ENCODE measurements at places on chromosomes 3 and 15. TPM values are rescaled to one million over a fixed set of nuclear protein-coding genes. Genes with fewer than 3 reads are reported as not detected.

- DNase-seq: no peak
These were observed 72.2 kb downstream of the KLF13 start for GRCh38 chr15:31398677-31399301.

The BCL2A1 gene
- 0.92 TPM for total RNA-seq

DNA sequence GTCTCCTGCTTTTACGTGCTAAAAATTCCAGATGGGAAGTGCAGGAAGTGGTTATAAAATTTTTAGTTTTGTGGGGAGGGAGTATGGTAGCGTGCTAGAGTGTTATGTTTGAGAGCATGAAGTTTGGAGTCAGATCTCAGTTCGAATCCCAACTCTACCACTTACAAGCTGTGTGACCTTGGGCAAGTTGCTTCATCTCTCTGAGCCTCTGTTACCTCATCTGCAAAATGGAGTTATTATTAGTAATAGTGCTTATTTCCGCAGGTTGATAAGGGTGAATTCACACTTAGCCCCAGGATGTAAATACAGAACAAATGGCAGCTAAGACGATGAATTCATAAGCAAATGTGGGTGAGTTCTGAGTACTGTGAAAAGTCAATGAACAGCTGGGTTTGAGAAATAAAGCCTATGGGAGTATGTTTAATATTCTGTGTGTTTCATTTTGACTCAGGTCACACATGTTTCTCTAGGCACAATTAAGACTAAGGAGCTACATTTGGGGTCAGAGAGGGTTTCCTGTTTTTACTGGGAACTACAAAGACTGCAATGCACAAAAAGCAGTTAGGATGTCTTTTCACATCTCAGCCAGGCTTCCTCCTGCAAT is 73.1 kb upstream of the FEZF2 start:
- no peak for DNase-seq

The GOLGA6A gene
- total RNA-seq: not detected

All from Right ventricle myocardium inferior (tissue), 1 donor.